ENCODE measurements at places on chromosomes 1 and 21. TPM values are rescaled to one million over a fixed set of nuclear protein-coding genes. Genes with fewer than 3 reads are reported as not detected.

F3 gene
- total RNA-seq: 10.3 TPM

HRNR gene
- total RNA-seq: not detected

RXRG gene
- total RNA-seq: not detected

GPR25 gene
- total RNA-seq: not detected

VPS45 gene
- total RNA-seq: 29.1 TPM

RBM11 gene
- total RNA-seq: not detected

ASPM gene
- total RNA-seq: 28.2 TPM

FCMR gene
- total RNA-seq: 1.0 TPM

UTP11 gene
- total RNA-seq: 49.7 TPM

GSTM1 gene
- total RNA-seq: not detected

MSTO1 gene
- 13.4 TPM for total RNA-seq

BATF3 gene
- 1.8 TPM for total RNA-seq

S100A14 gene
- total RNA-seq: not detected

ESPN gene
- total RNA-seq: not detected

SYT6 gene
- total RNA-seq: not detected

WNT4 gene
- total RNA-seq: not detected

PRELP gene
- total RNA-seq: under 0.01 TPM

TMEM240 gene
- total RNA-seq: 4.0 TPM

OR2M4 gene
- not detected for total RNA-seq
